ENCODE measurements at places on chromosomes 16 and 17. TPM values are rescaled to one million over a fixed set of nuclear protein-coding genes. Genes with fewer than 3 reads are reported as not detected.

MXRA7 gene
- total RNA-seq: 62.0 TPM

MSLN gene
- total RNA-seq: 0.86 TPM

RAC3 gene
- 53.9 TPM for total RNA-seq

GNAO1 gene
- 2.8 TPM for total RNA-seq

TBC1D3E gene
- total RNA-seq: 0.38 TPM

ST6GALNAC2 gene
- 26.9 TPM for total RNA-seq

GRCh38 chr17:52235516-52235915, 77.0 kb upstream of the CA10 start:
- H3K27me3 ChIP-seq: no peaks in the 10 kb centered on the region
- H3K4me3 ChIP-seq: no peak overlapping the region
- H3K4me1 ChIP-seq: no peaks in the 10 kb centered on the region
- DNase-seq: no peak

GRCh38 chr17:79842656-79843473, 3.6 kb upstream of the CBX4 start:
- peak; percentile 76 for DNase-seq
- no peaks in the 10 kb centered on the region for H3K36me3 ChIP-seq
- H3K4me1 ChIP-seq: peaks cover under 1% of the 10 kb centered on the region
- no peak overlapping the region for H3K4me3 ChIP-seq
- H3K27me3 ChIP-seq: peaks cover 76% of the 10 kb centered on the region
- no peak overlapping the region for H3K27ac ChIP-seq

DNA sequence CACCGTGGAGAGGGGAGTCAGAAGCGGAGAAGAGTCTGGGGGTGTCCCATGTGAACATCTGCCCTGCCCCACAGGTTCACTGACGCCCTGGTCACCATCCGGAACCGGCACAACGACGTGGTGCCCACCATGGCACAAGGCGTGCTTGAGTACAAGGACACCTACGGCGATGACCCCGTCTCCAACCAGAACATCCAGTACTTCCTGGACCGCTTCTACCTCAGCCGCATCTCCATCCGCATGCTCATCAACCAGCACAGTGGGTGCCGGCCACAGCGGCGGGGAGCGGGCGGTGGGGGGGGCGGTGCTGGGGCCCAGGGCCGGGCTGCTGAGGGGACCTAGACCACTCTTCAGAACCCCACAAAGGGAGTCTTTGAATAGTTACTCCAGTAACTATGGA, 10.7 kb downstream of the PDK2 start:
- no peak overlapping the region for H3K4me3 ChIP-seq
- H3K4me1 ChIP-seq: peaks cover 7% of the 10 kb centered on the region
- no peaks in the 10 kb centered on the region for H3K36me3 ChIP-seq
- no peak overlapping the region for H3K27ac ChIP-seq

DNA sequence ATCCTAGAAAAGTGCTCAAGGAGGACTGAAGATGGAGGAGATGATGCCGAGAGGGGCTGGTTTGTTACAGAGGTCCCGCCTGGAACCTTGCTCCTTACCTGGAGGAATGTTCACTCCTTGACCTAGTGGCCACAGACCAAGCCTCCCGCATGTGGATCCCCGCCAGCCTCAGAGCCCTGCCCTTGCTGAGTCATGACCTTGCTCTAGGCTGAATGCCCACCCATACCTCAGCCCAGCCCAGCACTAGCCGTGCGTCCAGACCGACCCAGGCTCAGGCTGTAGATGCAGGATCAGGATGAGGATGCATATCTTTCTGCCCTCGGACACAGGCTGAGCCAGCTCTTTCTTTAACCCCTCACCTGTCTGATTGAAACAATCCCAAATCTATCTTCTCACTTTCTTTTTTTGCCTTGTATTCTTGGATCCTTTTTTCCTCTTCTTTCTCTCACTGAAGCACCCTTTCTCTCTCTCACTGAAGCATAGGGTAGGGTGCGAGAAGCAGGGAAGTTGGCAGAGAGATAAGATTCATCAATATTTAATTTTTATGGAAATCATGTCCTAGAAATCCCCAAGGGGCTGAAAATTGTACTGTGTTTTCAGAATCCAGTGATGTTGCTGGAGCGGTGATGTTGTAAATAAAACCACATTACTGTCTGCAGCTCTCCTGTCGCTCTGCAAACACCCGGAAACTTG, 34.9 kb downstream of the WSCD1 start:
- H3K27me3 ChIP-seq: peaks cover 42% of the 10 kb centered on the region
- H3K4me1 ChIP-seq: peaks cover 11% of the 10 kb centered on the region
- DNase-seq: peak; percentile 62

GRCh38 chr17:14103836-14104235, 34.5 kb downstream of the COX10 start:
- H3K36me3 ChIP-seq: peaks cover 11% of the 10 kb centered on the region
- no peak for DNase-seq
- no peak overlapping the region for H3K4me3 ChIP-seq
- no peaks in the 10 kb centered on the region for H3K27me3 ChIP-seq

DNA sequence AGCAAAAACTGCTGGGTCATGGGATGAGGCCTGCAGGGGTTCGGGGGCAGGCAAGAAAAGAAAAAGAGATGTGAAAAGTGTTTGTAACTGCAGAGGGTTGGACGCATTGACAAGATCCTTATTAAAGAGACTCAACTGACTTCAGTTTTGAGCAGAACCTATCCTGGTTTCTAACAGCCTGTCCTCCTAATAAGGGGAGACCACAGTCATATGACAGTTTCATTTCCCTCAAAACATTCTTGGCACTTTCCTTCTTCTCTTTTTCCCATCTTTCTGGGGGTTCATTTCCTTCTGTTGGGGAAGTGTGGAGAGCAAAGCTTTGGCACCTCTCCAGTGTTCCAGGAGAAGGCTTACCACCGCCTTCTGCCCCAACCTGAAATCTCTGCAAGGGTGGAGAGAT, 118.5 kb downstream of the MAF start:
- H3K4me1 ChIP-seq: no peaks in the 10 kb centered on the region
- H3K36me3 ChIP-seq: no peaks in the 10 kb centered on the region
- no peaks in the 10 kb centered on the region for H3K27me3 ChIP-seq
- no peak for DNase-seq

DNA sequence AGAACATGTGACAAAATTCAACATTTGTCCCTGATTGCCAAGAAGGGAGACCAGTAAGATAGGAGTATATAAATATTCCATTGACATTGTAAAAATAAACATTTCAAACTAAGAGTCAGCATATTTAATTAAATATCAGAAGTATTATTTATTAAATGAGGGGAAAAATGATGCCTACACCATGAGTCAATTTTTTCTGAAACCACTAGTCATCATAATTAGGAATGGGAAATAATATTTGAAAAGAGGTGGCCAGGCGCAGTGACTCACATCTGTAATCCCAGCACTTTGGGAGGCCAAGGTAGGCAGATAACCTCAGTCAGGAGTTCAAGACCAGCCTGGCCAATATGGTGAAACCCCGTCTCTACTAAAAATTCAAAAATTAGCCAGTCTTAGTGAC, 2.1 kb downstream of the CMTM1 start:
- H3K4me3 ChIP-seq: no peak overlapping the region
- H3K4me1 ChIP-seq: no peaks in the 10 kb centered on the region
- DNase-seq: no peak
- no peaks in the 10 kb centered on the region for H3K27me3 ChIP-seq
- H3K36me3 ChIP-seq: peaks cover 5% of the 10 kb centered on the region

GRCh38 chr17:50027881-50028735, 27.8 kb upstream of the ITGA3 start:
- DNase-seq: peak; percentile 91
- no peak overlapping the region for H3K27ac ChIP-seq
- peaks cover 3% of the 10 kb centered on the region for H3K4me1 ChIP-seq
- H3K27me3 ChIP-seq: peaks cover 9% of the 10 kb centered on the region
- H3K4me3 ChIP-seq: no peak overlapping the region

- no peak overlapping the region for H3K27ac ChIP-seq
- no peaks in the 10 kb centered on the region for H3K36me3 ChIP-seq
- H3K4me3 ChIP-seq: no peak overlapping the region
- no peaks in the 10 kb centered on the region for H3K4me1 ChIP-seq
- DNase-seq: no peak
Observed at GRCh38 chr17:13240851-13241250, 223.0 kb upstream of the ELAC2 start.

DNA sequence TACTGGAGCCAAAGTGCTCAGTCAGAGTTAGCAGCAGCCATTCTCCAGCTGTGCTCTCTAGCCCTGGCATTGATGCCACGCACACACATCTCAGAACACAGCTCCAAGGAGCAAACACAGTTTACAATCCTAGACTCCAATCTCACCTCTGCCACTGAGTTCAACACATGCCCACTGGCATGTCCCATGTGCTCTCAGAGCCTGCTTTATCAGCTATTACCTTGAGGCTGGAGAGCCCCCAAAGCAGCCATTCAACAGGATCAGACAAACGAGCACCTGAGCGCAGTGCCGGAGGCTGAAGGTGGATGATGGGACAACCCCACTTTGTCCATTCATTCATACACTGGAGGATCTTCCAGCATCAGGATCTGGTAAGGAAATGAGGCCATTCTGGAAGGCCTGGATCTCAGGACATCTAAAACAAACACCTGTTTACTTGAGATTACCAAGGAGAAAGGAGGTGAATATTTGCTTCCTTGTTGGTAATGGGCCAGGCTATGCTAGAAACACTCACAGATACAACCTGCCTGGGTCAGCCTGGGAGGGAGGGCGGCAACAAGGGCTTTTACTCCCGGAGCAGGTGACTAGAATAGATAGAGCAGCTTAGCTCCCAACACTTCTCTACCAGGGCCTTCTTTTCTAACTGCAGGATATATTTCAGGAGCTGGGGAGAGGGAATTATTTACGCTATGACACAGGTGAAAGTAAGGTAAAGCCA, 25.4 kb downstream of the RANBP10 start:
- H3K27ac ChIP-seq: no peak overlapping the region
- no peaks in the 10 kb centered on the region for H3K36me3 ChIP-seq
- no peak overlapping the region for H3K4me3 ChIP-seq
- H3K27me3 ChIP-seq: no peaks in the 10 kb centered on the region
- no peak for DNase-seq

DNA sequence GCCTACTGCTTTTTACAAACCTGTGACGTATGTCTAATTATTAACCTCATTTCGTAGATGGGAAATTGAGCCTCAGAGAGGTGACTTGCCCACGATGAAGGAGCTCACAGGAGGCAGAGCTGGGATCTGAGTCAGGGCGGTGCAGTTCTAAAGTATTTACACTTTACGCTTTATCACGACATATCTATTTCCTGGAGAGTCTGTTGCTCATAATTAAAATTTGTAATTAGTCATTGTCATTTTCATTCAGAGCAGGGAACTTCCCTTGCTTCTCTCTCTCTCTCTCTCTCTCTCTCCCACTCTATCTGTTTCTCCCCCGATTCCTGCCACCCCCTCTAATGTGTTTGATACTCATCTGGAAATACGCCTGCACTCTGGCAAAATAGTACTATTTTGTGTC, 5.9 kb downstream of the SLC5A11 start:
- H3K4me3 ChIP-seq: no peak overlapping the region
- no peak overlapping the region for H3K27ac ChIP-seq
- no peaks in the 10 kb centered on the region for H3K36me3 ChIP-seq
- H3K27me3 ChIP-seq: no peaks in the 10 kb centered on the region

DNA sequence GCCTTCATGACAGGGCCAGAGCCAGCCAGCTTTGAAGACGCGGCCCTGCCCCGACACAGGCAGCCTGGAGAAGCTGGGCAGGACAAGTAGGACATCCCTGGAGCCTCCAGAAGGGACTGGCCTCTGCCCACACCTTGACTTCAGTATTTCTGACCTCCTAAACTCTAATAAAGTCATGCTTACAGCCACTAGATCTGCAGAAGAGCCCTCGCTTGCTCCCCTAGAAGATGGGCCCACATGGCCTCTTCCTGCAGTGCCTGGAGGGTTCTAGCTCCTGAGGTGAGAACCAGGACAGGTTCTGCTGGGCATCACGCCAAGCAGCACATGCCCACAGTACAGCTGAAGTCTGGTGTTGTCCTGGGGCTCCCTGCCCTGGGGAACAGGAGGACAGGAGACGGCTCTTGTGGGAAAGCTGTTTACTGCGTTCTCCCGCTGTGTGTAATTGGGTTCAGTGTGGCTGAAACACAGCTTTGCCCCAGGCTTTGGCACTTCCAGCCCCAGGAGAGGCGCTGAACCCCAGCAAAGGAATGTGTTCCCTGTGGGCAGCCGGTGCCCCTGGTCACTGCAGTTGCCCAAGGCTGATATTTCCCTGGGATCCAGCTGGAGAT, 2.6 kb downstream of the APRT start:
- H3K4me3 ChIP-seq: no peak overlapping the region
- H3K27ac ChIP-seq: no peak overlapping the region
- H3K36me3 ChIP-seq: peaks cover 28% of the 10 kb centered on the region

DNA sequence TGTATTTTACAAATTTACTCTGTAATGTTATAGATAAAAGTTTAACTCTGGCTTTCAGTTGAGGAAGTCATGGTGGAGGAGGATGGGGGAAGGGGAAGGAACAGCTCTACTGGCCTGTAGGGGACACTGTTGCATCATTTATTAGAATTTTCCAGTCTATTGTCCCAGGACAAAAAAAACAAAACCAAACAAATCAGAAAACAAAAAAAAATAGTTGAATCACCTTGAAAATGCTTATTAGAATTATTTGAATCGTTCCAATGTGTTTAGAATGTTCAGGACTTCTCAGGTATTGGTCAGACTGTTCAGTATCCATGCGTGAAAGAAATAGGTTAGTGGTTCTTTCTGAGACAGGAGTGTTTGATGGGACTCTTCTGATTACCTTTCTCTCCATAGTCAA, 242.0 kb downstream of the FTO start:
- H3K4me3 ChIP-seq: no peak overlapping the region
- H3K36me3 ChIP-seq: no peaks in the 10 kb centered on the region
- H3K27ac ChIP-seq: no peak overlapping the region
- no peaks in the 10 kb centered on the region for H3K27me3 ChIP-seq

- no peaks in the 10 kb centered on the region for H3K36me3 ChIP-seq
- H3K4me3 ChIP-seq: no peak overlapping the region
- peaks cover 11% of the 10 kb centered on the region for H3K4me1 ChIP-seq
Observed at GRCh38 chr17:45123930-45124796, 8.2 kb downstream of the PLCD3 start.

GRCh38 chr17:4412933-4413831, 20.6 kb upstream of the SPNS3 start:
- H3K27me3 ChIP-seq: no peaks in the 10 kb centered on the region
- no peak overlapping the region for H3K27ac ChIP-seq
- H3K4me3 ChIP-seq: no peak overlapping the region
- DNase-seq: peak; percentile 100

GRCh38 chr16:79885320-79885719, 284.8 kb upstream of the MAF start:
- peaks cover 9% of the 10 kb centered on the region for H3K27me3 ChIP-seq
- H3K4me1 ChIP-seq: peaks cover 3% of the 10 kb centered on the region
- DNase-seq: no peak

- H3K4me1 ChIP-seq: peaks cover 15% of the 10 kb centered on the region
- H3K27me3 ChIP-seq: peaks cover 19% of the 10 kb centered on the region
- H3K36me3 ChIP-seq: no peaks in the 10 kb centered on the region
- no peak overlapping the region for H3K27ac ChIP-seq
- H3K4me3 ChIP-seq: no peak overlapping the region
Observed at GRCh38 chr17:61235827-61236197, 163.8 kb upstream of the TBX2 start.

DNA sequence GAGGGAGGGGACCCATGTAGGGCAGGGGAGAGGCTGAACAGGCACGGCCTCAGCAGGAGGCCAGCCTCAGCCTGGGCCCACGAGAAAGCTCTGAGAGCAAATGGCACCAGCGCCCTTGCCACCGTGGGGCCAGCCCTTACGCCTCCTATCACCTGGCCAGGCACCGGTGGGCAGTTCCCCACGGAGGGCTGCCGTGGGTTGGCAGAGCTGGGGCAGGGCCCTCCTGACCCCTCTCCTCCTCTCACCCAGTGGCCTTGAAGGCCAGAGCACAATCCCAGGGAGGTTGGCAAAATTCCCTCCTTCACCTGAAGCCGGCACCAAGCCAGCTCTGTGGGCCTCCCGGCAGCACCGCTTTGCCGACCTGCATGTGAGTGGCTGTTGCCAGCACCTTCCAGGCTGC, 53.1 kb upstream of the ENPP7 start:
- no peak overlapping the region for H3K27ac ChIP-seq
- no peak overlapping the region for H3K4me3 ChIP-seq
- no peaks in the 10 kb centered on the region for H3K4me1 ChIP-seq
- H3K36me3 ChIP-seq: no peaks in the 10 kb centered on the region
- no peak for DNase-seq
